ENCODE measurements at places on chromosomes 6 and 20. TPM values are rescaled to one million over a fixed set of nuclear protein-coding genes. Genes with fewer than 3 reads are reported as not detected.

Gene PFDN4
- 28.4 TPM for polyA plus RNA-seq

Gene HLA-G
- polyA plus RNA-seq = 2.7 TPM

Gene PGK2
- polyA plus RNA-seq = not detected

DNA sequence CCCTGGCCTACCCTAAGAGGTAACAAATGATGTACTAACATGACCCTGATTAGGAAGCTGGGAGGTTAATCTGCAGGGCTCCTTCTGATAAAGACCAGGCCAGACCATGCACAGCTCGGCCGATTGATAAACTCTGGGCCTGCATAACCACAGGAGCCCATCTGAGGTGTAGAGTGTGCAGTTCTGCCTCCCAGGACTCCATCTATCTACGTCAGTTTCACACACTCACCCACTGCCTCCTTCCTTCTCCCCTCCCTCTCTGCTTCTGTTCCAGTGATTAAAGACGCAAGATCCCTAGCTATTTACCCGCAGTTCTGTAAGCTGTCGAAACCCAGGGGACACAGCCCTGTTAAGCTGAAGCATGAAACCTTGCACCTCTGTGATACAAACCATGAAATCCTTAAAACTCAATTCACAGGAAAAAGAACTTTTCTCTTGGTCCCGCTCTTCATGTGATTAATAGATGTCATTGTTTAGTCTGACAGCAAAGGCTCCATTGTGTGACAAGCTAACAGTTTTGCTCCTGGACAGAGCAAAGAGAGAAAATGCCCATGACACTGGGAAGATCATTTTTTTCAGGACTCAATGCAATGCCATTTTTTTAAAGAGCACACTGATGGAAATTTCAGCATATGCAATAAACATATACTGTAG, 470.6 kb downstream of the MAFB start:
- no peak for DNase-seq

DNA sequence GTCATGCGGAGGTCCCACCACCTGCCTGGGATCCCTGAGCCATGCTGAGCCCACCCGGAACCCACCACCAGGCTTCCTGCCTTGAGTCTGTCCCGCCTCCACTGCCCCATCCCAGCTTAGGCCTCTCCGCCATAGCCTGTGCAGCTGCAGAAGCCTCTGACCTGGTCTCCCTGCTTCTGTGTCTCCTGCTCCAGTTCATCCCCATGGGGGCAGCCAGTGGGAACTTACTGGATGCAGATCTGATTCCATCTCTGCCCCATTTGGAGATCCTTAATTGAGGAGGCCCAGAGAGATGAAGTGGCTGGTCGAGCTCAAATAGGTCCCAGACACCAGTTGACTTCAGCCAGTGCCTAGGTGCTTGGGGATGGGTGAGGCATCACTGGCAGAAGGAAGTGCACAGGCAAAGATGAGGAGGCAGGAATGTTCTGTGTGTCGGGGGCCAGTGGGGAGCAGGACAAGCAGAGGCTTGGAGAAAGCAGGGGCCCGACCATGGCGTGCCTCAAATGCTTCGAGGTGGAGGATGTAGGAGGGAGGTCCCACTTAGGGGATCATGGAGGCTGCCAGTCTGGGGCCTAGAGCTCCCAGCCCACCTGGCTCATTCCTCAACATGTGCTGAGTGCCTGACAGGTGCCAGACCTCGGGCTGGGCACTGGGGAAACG, 112.8 kb downstream of the TOX2 start:
- no peak for DNase-seq

DNA sequence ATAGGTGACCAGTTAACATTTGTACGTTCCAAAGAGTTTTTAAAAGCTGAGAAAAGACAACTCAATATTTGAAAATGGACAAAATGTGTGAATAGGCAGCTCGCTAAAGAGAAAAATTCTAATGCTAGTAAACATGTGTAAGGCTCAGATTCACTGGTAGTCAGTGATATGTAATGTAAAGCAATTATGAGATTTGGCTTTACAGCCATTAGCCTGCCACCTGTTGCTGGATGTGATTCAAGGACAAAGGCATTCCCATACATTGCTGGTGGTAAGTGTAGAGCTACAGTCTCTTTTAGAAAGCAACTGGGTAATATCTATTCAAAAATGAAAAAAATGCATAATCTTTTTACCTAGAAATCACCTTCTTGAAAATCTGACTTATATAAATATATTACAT, 114.3 kb downstream of the COL19A1 start:
- DNase-seq = no peak

Data from mammary epithelial cell (primary cell).